ENCODE measurements at places on chromosomes 3 and 15.

DNA sequence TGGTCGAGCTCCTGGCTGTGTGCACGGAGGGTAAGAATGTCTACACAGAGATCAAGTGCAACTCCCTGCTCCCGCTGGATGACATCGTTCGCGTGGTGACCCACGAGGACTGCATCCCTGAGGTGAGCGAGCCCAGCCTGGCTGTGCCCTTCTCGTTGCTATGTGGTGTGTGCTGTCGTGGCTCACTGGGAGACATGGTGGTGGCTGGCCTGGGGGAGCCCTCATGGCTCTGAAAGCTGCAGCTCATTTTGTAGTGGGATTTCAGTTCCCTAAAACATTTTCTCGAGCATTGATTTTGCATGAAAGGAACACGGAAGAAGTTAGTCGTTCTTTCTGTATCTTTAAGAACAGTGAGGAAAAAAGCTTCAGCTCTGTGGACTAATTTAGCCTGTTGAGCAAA is 200.5 kb downstream of the ITPR1 start:
- no peak for DNase-seq

- no peak for DNase-seq
Measured at GRCh38 chr3:50258979-50259378, 10.0 kb upstream of the SEMA3B start.

- no peak for DNase-seq
Measured at GRCh38 chr3:72629191-72629631, 219.0 kb downstream of the SHQ1 start.

DNA sequence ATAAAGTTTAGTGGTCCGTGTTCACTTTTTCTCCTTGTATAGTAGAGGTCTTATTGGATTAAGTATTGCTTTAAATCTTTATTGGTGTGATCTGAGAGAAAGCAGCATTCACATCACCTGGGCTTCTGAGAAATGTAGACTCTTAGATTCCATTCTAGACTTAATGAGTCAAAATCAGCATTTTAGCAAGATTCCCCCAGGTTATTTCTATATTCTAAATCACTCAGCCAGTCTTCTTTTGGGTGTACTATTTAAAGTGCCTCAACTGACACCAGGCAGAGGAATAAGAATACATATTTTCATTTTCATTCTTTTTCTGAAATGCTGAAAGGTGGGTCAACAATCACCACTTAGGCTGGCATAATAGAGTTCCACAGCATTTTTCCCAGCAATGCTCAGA is 481.7 kb downstream of the TUSC7 start:
- no peak for DNase-seq

DNA sequence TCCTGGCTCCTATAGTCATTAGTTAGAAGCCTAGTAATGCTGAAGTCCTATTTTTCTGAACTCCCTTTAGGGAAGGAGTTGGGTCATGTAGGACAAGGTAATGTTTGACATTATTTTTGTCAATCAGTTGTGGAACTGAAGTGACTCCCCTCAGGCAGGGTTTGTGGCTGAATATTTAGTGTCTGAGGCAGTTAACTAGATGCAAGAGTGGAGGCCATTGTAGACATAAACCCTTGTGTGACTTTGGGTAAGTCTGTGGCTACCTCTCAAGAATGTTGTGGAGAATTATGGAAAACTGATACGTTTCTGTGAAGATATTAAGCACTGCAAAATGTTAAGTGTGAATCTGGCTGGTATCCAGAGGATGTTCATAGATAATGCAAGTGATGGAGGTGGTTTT is 125.2 kb upstream of the PHLDB2 start:
- no peak for DNase-seq

DNA sequence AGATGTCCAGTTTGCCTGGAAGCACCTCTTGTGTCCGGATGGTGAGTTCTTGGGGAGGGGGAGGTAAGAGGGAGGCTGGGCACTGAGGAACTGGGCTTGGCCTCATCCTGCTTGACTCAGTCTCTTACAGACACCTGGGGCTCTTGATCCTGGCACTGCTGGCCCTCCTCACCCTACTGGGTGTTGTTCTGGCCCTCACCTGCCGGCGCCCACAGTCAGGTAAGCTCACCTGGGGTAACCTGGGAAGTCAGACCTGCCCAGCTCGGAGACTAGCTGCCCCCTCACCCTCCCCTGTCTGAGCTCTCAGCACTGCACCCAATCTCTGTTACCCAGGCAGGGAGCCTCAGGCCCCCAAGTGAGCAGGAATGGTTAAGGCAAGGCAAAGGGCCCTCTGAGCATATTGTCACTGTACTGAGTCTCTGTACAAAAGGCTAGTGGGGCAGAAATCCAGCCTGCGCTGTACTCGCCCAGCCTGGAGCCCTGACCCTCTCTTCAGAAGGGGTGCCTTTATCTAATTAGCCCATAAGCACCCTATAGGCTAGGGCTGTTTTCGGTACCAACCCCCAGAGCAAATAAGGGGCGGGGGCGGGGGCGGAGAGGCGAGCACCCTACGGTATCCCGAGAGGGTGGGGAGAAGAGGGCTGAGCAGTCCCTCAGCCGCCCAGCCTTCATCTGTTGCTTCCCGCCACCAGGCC is 2.2 kb upstream of the IL17RC start:
- DNase-seq = no peak

DNA sequence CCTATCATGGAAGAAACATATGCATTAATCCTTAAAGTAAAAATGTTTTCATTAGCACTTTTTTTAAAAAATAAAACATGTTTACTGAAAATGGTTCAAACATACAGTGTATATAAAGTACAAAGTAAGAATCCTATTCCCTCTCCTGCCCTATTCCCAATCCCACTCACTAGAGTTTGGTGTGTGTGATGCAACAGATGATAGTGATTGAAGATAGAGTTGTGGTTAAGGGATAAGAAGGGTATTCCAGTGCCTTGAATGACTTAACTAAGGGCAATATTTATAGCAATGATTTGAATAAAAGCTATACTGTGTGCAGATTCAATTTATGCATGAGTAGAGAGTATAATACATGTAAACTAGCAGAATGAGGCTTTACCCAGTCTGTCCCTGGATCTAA is 18.1 kb downstream of the ZNF280D start:
- no peak for DNase-seq

- DNase-seq = no peak
Measured at GRCh38 chr15:36005542-36005941, 459.6 kb upstream of the DPH6 start.

GRCh38 chr3:130939753-130940152 is 45.9 kb downstream of the ATP2C1 start:
- no peak for DNase-seq

GRCh38 chr15:95091444-95091843 is 860.1 kb downstream of the MCTP2 start:
- DNase-seq = no peak

- DNase-seq = no peak
Measured at GRCh38 chr3:150357923-150358607, 50.0 kb upstream of the TSC22D2 start.

GRCh38 chr15:81296673-81297072 is 27.3 kb downstream of the STARD5 start:
- DNase-seq = no peak

- DNase-seq = no peak
Measured at GRCh38 chr3:196965112-196965803, 3.4 kb downstream of the PIGZ start.

GRCh38 chr3:18807593-18807992 is 340.7 kb upstream of the KCNH8 start:
- no peak for DNase-seq

DNA sequence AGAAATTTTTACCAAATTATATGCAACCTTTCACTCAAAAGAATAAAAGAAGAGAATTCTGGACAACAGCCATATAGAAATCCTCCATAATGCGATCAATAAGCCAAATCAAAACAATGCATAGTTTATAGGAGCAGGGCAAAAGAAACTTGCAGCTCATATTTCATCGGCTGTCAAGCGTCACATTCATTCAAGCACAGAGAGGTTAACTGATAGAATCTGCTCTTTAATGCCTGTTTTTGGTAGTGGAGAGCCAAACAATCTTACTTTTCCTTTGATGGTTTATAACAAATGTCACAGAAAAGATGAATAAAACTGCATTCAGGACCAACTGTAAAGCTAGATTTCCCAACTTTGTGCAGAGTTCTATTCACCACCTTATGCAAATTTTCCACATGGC is 35.4 kb downstream of the PRTG start:
- DNase-seq = no peak

- DNase-seq = no peak
Measured at GRCh38 chr3:196440041-196440537, 7.9 kb upstream of the UBXN7 start.

GRCh38 chr3:34301313-34301712 is 502.9 kb downstream of the PDCD6IP start:
- no peak for DNase-seq

DNA sequence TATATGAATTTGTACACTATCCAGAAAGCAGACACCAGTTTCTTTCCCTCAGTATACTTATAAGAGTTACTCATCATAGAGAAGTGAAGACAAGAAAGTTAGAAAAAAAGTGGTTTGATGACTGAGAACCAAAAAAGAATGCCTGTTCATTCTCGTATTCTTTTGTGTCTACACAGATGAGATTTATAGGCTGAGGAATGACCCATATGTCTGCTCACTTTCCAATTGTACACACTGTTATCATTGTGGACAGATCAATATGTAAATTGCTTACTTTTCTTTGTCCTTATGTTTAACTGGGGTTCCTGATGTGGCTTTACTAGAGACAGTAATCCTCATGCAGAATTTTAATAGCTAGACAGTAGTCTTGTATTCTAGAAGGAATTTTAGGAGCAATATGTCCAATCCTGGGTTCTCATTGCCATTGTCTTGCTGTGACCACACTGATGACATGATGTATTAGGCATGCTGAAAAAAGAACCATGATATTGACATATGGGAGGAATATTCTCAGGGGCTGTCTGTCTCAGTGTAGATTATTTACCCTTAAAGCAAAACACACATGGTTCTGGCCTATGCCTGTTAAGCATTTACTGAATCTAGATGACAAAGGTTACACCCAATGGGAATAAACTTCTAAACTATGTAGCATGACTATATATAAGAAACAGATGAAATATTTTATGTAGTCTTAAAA is 669.7 kb downstream of the ROBO1 start:
- no peak for DNase-seq

DNA sequence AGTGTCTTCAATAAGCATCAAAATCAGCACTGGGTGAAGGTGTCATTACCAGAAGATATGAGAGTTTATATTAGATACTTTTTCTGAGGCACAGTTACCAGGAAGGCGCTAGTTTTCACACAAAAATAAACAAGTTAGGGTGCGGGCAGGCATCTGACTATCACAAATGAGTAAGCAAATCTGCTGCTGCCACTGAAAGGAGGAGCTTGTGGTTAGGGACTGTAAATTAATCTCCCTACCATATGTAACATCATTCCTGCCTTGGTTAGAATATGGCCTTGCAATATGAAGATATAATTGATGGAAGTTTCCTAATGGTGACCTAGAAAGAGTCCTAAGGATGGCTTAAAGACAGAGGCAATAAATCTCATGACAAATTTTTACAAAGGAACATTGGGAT is 19.5 kb upstream of the EID1 start:
- no peak for DNase-seq

GRCh38 chr3:197564097-197564843 is 8.5 kb upstream of the BDH1 start:
- no peak for DNase-seq

GRCh38 chr15:31295658-31296057 is 31.0 kb upstream of the KLF13 start:
- DNase-seq = no peak

- DNase-seq = no peak
Measured at GRCh38 chr15:90610190-90610589, 80.5 kb downstream of the CRTC3 start.

DNA sequence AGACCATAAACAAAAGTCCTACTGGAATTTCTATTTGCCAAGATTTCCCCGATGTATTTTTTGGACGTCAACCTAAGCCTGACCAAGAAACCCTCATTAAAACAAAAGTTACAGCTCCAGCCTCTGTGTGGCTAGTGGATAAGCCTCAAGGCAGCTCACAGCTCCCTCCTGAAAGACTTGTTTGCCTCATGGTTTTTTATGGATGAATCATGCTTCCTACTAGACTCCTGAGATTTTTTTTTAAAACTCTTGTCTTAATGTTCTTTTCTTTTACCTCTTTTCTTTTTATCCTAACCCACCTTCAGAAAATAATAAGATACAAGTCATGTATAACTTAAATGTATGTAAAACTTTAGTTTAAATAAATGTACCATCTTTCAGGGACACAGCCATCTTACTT is 52.4 kb downstream of the SUCNR1 start:
- DNase-seq = no peak

GRCh38 chr3:151504606-151505005 is 43.7 kb upstream of the IGSF10 start:
- DNase-seq = no peak

- DNase-seq = no peak
Measured at GRCh38 chr3:4724051-4724629, 231.0 kb downstream of the ITPR1 start.

DNA sequence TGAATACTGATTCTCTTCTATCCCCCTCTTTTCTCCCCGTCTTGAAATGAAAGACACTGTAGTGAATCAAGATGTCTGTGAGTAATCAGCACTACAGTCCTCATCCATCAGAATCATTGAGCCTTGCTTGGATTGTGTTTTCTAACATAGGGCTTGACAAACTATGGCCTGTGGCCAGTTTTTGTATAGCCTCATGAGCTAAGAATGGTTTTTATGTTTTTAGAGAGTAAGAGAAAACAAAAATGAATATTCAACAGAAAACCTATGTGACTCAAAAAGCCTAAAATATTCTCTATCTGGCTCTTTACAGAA is 55.2 kb downstream of the PPM1L start:
- no peak for DNase-seq
